ENCODE measurements at places on chromosomes 16 and 17.

DNA sequence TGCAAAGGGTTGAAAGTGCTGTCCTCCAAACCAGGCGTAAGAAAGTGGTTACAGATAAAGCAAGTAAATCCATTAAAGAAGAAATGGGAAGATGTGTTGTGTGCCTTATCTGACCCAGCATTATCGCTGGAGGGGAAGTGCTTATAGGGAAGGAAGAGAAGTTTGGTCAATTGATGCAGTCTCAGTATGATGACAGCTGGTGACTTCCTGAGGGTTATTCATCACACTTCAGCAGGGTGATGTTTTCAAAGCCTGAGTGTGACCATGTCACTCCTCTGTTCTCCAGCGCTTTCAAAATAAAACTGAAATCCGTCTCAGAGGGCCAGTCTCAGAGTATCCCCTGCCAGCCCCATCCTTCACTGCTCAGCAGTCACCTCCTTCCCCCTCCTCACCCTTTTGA lies 505.4 kb upstream of the RBFOX1 start:
- no peak for DNase-seq

DNA sequence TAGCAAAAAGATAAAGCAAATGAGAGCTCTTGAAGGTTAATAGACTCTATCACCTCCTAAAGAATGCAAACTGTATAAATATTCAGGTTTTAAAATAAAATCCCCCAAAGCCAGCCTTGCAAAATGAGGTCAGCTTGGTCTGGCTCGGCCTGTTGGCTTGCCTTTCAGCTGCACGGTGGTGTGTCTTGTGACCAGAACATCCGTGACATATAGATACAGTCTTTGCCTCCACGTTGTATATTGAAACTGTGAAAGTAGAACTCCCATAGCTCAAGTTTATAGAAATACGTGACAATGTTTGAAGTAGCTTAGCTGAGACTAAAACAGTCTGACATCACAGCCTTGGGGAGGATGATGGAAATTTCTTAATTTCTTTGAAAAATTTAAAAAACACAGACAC lies 236.6 kb upstream of the MYOCD start:
- no peak for DNase-seq

GRCh38 chr17:80068301-80069222 lies 32.1 kb downstream of the CCDC40 start:
- no peak for DNase-seq

DNA sequence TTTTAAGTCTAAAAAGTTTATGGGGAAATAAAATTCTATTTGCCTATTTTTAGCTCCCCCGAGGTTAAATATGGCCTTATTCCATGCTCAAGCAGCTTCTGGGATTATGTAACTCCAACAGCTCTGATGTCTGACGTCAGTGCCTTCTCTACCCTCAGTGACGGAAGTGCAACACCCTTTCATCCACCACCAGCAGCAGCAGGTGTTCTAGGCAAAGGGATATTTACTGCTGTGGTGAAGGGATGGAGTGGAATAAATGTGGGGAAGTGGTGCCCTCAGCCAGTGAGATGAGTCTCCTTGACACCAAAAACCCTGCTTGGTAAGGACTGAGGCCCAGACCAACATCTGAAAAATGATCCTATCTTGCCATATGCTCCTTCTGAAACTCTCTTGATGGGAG lies 247.4 kb downstream of the SHISA9 start:
- DNase-seq: peak; percentile 42

- DNase-seq: peak; percentile 87
Measured at GRCh38 chr16:10594312-10594950, 14.0 kb upstream of the EMP2 start.

- no peak for DNase-seq
Measured at GRCh38 chr16:11725457-11725856, 17.2 kb downstream of the TXNDC11 start.

- no peak for DNase-seq
Measured at GRCh38 chr17:77556383-77557061, 402.0 kb upstream of the TNRC6C start.

DNA sequence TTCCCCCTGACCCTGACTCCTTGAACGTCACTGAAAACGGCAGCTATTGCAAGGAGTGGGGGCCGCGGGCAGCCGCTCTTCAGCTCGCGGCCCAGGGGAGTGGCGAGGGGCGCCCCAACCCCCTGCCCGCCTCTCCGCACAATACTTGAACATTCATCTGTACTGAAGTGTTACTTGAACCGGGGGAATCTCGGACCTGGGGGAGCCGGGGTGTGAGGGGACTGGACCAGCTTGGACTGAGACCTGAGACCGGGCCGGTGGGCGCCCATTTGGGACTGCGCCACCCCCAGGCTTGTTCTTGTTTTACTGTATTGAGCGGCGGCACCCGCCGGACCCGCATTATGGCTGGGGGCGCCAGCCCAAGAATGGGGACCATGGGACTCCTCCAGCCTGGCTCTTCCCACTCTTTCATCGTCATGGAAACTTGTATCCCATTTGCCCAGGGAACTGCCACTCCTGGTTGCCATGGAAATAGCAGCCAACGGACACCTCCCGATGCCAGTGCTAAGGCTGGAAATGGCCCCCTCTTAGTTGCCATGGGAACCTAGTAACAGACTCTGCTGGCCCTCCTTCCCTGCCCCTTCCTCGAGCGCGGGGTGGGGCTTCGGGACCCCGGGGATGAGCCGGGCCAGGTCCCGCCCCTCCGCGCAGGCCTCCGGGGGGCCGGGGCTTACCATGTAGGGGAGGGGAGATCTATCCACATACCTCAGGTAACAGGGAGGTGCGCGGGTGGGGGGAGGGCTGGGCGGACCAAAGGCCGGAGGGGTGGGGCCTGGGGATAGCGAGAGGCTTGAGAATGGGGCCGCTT lies 805 bp upstream of the ORAI3 start:
- peak; percentile 53 for DNase-seq

DNA sequence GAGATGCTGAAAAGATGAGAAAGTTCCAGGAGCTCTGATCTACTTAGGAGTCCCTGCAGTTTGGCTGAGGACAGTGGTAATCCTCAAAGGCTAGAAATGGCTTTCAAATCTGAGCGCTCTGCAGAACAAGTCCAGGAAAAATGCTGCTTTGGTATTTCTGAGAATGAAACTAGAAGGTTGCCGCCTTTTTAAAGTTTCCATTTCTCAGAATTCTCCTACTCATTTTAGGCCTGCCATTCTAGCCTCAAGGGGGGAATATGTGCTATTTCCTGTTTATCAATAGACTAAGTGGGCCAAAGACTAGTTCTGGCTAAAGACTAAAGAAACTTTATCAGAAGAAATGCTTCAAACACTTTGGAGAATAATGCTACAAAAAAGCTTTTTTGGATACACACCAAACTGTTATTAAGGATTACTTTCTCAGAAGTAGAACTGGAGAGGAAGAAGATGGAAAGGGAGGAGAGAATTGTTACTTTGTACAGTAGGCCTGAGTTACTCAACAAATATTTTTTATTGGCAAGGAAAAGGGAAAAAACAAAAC lies at the start of gene SLFN12L:
Gene SLFN12L (minus strand): TSS at position 78 of the 541 bp plus-strand sequence. CDS start 15,314 bp downstream, outside the sequence.
- no peak for DNase-seq

- no peak for DNase-seq
Measured at GRCh38 chr17:19569785-19570543, 36.3 kb downstream of the SLC47A1 start.

- peak; percentile 63 for DNase-seq
Measured at GRCh38 chr17:79835953-79836509, 3.2 kb downstream of the CBX4 start.

DNA sequence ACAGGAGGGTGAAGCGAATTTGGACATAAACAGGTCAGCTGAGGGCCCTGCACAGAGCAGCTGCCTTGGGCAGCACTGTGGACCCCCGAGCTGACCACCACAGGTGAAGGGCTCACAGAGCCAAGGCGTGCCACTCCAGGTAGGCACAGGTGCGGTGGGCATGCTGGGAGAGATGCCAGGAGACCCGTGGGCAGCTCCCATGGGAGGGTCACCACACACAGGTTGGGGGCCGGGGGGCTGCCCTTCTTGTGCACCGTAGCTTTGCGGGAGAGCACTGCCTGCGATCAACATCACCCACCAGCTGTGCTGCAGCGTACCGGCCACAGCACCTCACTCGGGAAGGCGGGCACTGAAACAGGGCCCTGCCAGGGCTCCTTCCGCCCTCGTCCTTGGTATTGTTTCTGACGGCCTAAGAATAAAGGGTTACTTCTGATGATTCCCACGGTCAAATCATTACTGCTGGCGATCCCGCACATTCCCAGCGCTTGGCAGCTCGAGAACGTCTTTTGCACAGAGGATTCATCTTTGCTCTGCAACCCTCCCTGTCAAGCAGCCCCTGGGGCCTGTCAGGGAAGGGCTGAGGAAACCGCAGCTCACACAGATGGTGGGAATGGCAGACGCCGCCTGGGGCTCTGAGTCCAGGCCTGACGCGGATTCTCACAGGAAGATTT lies 181.7 kb downstream of the BANP start:
- DNase-seq: peak; percentile 10
